ENCODE measurements at places on chromosomes 2 and 18.
A peak's percentile ranks its signal among the peaks of the same experiment; 100 is the strongest.

- DNase-seq = no peak
Measured at GRCh38 chr2:84735389-84735788, 145.5 kb downstream of the TRABD2A start.

- DNase-seq = no peak
Measured at GRCh38 chr2:172673056-172673683, 62.5 kb upstream of the RAPGEF4 start.

DNA sequence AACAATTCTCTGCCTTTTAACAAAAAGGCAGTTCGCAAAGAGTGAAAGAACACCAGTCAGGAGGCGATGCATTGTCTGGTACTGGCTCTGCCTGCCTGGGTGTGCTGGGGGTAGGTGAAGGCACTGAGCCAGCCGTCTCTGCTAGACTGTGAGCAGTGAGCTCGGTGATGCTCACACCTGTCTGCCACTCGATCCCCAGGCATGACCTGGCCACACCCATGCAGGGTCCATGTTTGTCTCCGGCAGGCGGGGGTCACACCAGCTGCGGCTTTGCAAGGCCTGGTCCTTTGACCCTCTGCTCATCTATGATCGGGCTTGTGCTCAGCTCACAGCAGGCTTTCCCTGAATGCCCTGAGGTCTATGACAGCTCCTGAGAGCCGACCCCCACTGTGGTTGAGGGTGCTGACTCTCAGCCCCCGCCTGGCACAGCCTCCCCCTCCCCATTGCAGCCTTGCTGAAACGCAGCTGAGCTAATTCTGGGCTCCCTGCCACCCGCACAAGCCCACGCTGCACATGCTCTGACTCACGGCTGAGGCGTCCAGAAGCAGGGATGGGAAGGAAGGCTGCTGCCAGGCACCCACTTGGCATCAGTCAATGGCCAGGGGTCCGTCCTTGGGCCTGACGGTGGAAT is 23.7 kb downstream of the CRACDL start:
- DNase-seq = peak; percentile 96

DNA sequence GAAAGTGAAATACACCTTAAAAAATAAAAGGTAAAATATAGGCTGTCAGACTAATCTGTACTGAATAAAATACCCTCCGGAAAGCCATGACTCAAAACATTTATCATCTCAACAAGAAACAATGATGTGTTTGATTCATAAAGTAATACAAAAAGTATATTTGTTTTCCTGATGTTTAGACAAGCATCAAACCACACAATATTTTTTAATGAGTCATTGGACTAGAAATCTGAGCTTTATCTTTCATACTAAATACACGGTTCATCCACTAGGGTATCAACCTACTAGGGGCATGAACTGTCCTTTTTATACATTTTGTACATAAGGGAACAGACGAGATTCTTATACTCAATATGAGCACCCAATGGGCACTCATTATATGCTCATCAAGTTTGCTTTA is 31.3 kb downstream of the CD226 start:
- no peak for DNase-seq

DNA sequence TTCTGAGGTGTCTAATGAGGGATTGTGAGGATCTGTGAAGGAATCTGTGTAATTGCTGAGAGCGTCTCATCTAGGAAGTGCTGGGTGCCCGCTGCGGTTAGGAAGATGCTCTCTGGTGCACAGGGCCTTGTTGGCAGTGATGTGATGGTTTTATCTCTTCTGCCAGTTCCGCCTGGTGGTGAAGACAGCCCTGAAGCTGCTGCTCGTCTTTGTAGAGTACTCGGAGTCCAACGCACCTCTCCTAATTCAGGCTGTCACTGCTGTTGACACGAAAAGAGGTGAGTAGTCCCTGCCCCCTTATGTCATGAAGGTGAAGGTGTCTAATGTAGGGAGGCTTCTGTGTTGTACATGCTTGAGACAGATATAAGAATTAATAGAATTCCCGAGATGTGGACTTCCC is 234.2 kb downstream of the TPGS2 start:
- DNase-seq = no peak

DNA sequence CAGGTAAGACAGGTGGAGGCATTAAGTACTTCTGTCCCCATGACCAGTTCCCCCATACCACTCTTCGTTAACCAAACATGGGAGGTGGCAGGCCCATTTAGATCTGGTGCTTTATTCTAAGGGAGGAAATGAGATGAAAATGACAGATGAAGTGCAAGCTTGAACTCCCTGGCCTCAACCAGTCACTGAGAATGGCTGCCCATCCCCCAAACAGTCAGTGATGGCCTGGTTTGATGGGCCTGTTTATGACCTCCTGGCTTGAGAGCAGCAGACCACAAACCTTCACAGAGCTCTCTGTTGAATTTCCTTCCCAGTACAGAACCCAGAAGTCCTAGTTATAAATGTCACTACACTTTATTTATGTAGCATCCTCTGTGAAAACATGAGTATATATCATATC is 31.1 kb downstream of the EPAS1 start:
- DNase-seq = no peak

- DNase-seq = no peak
Measured at GRCh38 chr2:1723397-1724042, 20.8 kb downstream of the PXDN start.

- no peak for DNase-seq
Measured at GRCh38 chr2:222912117-222912516, 51.3 kb downstream of the ACSL3 start.

DNA sequence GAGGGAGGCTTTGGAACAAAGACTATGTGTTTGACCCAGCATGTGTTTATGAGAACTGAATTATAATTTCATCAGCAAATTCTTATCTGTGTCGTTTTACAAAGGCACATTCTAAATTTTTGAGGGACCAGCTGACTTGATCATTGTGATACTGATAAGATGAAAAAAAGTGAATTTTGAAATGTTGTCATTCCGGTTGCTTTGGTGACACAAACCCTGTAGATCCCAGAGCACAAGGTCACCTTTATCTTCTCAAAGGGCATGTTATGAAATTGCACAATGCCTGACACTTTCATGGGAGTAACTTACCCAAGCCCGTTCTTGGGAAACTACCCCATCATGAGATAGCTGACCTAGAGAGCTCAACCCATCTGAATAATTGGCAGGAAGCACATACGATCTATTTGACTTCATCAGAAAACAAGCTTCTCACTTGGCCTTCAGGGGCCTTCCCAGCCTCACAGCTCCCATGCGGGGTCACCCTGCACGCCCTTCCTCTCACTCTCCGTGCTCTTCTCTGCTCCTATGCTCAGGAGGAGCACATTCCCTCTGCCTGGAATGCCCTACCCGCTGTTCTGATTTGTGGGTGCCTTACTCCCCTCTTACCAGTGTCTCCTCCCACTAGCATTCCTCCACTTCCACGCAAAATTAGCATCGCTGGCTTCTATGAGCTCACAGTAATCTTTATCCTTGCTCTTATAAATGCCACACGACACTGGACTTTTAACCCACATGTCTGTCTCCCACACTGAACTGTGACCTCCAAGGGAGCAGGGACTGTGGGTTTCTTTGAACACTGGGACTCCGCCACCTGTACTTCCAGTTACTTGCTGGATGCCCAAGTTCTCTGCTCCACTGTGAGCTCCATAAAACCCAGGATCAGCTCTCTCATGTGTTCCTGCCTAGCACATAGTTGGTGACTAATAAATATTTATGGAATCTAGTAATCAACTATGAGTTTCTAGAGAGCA is 555.8 kb upstream of the ID2 start:
- no peak for DNase-seq

- no peak for DNase-seq
Measured at GRCh38 chr2:171923206-171923605, 945 bp downstream of the HAT1 start.

DNA sequence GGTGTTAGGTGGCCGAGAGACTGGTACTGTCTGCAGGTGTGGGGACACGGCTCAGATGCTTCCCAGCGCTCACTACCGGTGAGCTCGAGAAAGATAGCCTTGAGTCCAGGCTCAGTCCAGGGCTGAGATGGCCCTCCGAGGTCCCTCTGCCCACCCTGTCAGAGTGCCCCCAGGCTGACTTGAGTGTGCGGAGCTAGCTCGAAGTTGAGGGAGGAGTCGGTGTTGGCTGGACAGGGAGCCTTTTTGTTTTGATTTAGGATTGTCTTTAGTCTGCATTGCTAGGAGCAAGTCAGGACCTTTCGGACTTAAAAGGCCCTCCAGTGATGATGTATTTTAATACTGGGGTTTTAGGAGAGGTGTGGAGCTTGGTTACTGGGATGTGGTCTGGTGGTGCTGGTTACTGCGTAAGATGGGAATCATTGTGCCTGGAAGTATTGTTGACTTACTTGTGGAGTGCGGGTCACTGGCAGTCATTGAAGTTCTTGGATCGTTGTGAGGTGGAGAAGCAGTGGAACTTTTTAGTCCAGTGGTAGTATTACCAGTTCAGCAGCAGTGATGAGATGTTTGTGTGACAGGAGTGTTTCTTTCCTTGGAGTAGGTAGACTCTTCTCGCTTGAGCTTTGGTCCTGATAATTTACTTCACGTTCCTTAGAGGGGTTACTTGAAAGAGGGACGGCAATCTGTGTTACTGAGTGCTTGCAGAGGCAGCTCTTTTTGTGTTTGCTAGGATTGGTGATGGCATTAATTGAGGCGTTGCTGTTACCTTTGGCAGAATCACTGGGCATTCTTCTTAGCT is 633 bp downstream of the KIAA1328 start:
- peak; percentile 59 for DNase-seq

DNA sequence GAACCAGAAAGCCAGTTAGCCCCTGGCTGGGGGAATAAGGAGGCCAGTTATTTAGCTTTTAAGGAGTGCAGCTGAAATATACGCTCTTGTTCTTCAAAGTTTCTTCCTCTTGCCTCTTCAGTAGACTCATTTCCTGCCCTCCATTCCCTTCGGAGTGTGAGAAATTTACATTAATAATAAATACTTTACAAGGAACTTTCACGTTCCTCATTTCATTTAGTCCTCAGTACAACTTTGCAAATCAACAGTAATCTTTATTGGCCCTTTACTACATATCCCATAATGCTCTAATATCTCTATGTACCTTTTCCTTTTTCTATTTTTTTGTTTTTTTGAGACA is 15.6 kb downstream of the PLCD4 start:
- no peak for DNase-seq

DNA sequence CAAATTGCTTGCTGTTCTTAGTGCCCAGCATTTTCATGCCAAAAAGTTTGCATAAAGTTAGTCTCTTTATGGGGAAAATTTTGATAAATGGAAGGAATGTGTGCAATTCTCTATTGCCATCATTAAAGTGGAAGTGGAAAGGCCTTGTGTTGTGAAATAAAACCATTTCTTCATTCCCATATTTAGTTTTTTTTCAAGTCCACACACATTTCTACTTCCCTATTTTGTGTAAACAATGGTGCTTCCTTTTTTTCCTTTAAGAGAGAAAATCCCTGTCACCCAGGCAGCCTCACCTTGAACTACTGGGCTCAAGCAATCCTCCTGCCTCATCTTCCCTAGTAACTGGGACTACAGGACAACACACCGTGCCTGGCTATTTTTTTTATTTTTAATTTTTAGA is 42.3 kb upstream of the NCOA1 start:
- DNase-seq = no peak

DNA sequence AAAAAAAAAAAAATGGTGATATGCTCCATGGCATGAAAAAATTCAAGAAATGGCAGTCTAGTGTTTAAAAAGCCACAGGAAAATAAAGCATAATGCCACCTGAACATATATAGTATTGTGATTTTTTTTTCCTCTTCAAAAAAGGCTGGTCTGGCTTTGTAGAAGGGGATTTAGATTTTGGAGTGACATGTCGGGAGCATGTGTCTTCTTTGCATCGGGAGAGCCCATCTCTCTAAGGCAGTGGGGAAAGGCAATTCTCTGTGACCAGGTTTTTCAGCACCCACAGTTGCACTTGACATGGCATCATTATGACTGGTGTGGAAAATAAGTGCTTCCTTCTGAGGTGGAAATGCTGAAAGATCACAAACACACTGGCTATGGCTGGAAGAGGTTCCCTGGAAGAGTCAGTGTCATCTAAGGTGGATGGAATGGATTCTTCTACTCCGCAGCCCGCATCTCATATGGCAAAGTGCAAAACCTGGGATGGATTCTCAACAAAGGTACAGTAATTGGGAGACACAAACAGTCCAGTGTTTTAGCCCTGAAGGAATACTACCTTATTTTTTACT is 172.5 kb downstream of the AGAP1 start:
- DNase-seq = peak; percentile 60

DNA sequence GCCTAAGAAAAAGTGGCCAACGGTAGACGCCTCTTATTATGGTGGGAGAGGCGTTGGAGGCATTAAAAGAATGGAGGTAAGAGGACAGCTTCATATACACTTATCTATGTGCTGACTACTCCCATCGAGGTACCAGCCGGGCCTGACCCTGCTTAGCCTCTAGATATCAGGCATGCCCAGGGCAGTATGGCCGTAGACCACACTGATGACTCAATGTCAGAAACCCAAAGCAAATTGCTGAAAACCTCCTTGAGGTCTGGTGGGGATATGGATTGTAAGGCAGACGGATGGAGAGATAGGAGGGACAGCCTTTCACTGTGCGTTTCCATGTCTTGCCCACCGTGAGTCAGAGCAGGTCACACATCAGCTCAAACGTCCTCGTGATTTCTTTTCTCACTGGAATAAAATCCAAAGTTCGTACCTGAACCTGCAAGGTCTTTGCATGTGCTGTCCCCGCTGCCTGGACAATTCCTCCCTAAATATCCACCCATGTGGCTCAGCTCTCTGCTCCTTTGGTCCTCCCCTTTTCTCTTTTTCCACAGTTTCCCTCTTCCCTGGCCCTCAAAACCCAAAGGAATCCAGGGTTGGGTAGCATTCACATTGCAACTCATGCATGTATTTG is 168.9 kb downstream of the ANTXR1 start:
- no peak for DNase-seq

DNA sequence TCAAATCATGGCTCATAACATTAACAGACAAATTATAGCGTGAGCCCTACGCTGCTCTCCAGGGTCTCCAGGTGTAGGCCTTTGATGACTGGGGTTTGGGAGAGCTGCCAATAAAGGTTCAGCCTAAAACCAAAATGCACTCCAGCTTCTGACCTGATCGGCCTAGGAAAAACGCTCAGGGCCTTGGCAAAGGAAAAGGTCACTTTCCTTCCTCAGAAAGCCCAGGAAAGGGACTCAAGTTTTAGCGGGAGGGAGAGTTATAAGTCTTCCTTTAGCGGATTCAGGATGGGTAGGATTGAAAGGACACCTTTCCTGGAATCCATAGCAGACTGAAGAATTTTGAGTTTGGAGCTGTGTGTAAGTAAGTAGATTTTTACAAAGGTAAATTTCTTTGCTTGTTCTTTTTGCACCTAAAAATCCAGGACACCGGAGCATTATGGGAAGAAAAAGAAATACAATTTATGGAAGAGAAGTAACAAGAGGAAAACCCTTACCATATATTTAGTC is 8.8 kb downstream of the EVX2 start:
- no peak for DNase-seq

- peak; percentile 33 for DNase-seq
Measured at GRCh38 chr2:143582046-143582747, 453.0 kb downstream of the ARHGAP15 start.

- DNase-seq = no peak
Measured at GRCh38 chr2:42787424-42787787, 5.0 kb downstream of the HAAO start.

GRCh38 chr2:120246546-120247300 is 5.9 kb upstream of the RALB start:
- DNase-seq = peak; percentile 62

All from NCI-H146 (cell line).